ENCODE measurements at places on chromosomes 2 and 18. TPM values are rescaled to one million over a fixed set of nuclear protein-coding genes. Genes with fewer than 3 reads are reported as not detected.

The MORN2 gene
- 15.4 TPM for total RNA-seq

The SLC4A5 gene
- total RNA-seq, result 1.7 TPM

The ESPNL gene
- total RNA-seq, result 2.0 TPM

The FOXD4L1 gene
- total RNA-seq, result 0.15 TPM

The GALR1 gene
- total RNA-seq, result not detected

The CNGA3 gene
- total RNA-seq, result not detected

The FHOD3 gene
- not detected for total RNA-seq

The NTSR2 gene
- total RNA-seq, result not detected

The LRRC30 gene
- not detected for total RNA-seq

The CCDC121 gene
- 1.7 TPM for total RNA-seq

The LAMA1 gene
- 16.5 TPM for total RNA-seq

The SPEG gene
- 8.5 TPM for total RNA-seq

The MYO7B gene
- total RNA-seq, result not detected

The LDLRAD4 gene
- total RNA-seq, result 0.12 TPM

The RNF125 gene
- total RNA-seq, result 1.3 TPM

The AQP12B gene
- total RNA-seq, result not detected

The KIAA2012 gene
- total RNA-seq, result not detected

The CLEC4F gene
- total RNA-seq, result not detected

The CGREF1 gene
- total RNA-seq, result 9.6 TPM

The ANKRD30BL gene
- total RNA-seq, result not detected

The TMEM200C gene
- not detected for total RNA-seq

The DCDC2C gene
- not detected for total RNA-seq

The FBLN7 gene
- total RNA-seq, result 8.9 TPM

The MPPE1 gene
- total RNA-seq, result 28.8 TPM

The SNORC gene
- total RNA-seq, result 0.50 TPM

The PID1 gene
- total RNA-seq, result 37.6 TPM

The ADD2 gene
- total RNA-seq, result 0.05 TPM

The UPP2 gene
- total RNA-seq, result not detected

The AP1S3 gene
- total RNA-seq, result 0.39 TPM

The AQP4 gene
- total RNA-seq, result not detected

The ITPRIPL1 gene
- total RNA-seq, result 0.31 TPM

The MAPRE3 gene
- 14.4 TPM for total RNA-seq

The LONRF2 gene
- 0.44 TPM for total RNA-seq

The CFAP221 gene
- total RNA-seq, result not detected

The CAPN14 gene
- total RNA-seq, result not detected

The KLHL30 gene
- 0.06 TPM for total RNA-seq

The LIMS4 gene
- total RNA-seq, result 20.4 TPM

The LOXHD1 gene
- total RNA-seq, result 0.05 TPM

The SH3RF3 gene
- total RNA-seq, result 5.6 TPM

The EN1 gene
- 0.37 TPM for total RNA-seq

The PRKCE gene
- total RNA-seq, result 5.9 TPM

The MERTK gene
- total RNA-seq, result 0.64 TPM

The RBMS1 gene
- 99.0 TPM for total RNA-seq

The RND3 gene
- total RNA-seq, result 97.6 TPM

The FRZB gene
- not detected for total RNA-seq

The PROC gene
- total RNA-seq, result not detected

The NDC80 gene
- 2.7 TPM for total RNA-seq

The C2orf80 gene
- total RNA-seq, result not detected

The IL1A gene
- total RNA-seq, result 0.05 TPM

The UCN gene
- 1.2 TPM for total RNA-seq

The APCDD1 gene
- 63.5 TPM for total RNA-seq

The POMC gene
- 5.2 TPM for total RNA-seq

The NEDD4L gene
- total RNA-seq, result 13.0 TPM

The DPP4 gene
- total RNA-seq, result 101 TPM

The SLC14A1 gene
- total RNA-seq, result 4.1 TPM

The DYTN gene
- not detected for total RNA-seq

Measured in cardiac ventricle fibroblast (primary cell).